ENCODE measurements at places on chromosomes 6 and 20.

GRCh38 chr6:43702171-43702533 lies 14.6 kb upstream of the MRPS18A start:
- no peak for DNase-seq

GRCh38 chr6:82264824-82265223 lies 17.3 kb upstream of the IBTK start:
- DNase-seq, result no peak

GRCh38 chr6:168666170-168666569 lies 225.2 kb downstream of the SMOC2 start:
- peak; percentile 6 for DNase-seq

GRCh38 chr20:63966944-63967322 lies 2.8 kb downstream of the ZNF512B start:
- DNase-seq, result peak; percentile 16

GRCh38 chr6:79146421-79146820 lies 68.4 kb upstream of the PHIP start:
- DNase-seq, result no peak

- DNase-seq, result no peak
Measured at GRCh38 chr6:125586074-125586473, 163.4 kb upstream of the HEY2 start.

DNA sequence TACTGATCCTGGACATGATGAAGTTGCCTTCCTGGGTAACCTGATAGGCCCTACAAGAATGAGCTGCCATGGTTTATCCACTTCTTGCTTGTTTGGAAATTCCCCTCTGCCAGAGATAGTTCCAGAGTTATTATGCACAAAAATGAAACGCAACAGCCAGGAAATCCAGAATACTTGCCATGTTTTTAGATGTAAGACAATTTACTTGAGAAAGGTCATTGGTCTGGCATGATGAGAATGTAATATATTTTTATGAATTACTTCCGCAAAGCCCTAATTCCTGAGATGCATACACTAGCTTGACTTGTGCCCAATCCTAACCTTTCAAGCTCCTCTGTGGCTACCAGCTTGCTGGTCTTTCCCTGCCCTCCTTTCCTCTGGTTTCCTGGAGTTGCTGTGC lies 27.9 kb upstream of the NT5E start:
- DNase-seq, result no peak

- DNase-seq, result no peak
Measured at GRCh38 chr6:34475238-34475682, 9.4 kb downstream of the PACSIN1 start.

DNA sequence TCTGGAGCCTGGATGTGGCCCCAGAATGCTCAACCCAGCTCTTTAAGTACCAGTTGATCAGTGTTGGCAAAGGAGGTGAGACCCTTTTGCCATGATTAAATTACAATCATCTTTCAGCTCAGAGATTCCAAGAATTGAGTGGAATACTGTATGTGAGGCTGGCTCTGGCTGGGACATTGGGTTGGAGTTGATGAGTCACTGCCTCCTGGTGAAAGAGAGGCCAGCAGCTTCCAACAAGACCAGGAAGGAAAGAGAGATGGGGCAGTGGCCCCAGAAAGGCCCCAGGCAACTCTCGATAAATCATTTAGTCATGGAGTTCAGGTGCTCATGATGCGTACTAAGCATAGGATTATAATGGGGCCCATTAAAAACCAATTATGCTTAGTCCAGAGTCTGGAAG lies 2.1 kb downstream of the TGM6 start:
- DNase-seq, result no peak

DNA sequence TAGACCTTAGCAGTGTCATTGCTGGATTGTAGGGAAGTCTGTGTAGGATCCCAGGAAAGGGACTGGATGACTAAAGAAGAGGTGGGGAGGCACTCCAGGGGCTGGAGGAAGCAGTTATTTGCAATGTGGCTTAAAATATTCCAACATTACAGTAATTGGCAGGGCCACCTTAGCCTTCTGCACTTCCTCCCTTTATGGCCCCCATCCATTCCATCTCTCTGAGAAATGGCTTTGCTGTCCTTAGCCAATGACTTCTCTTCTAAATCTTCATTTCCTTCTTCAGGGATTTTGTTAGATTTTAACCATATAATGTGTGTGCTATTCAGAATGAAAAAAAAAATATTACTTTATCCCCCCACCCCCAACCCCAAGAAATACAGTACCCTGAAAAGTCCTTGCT lies 6.4 kb downstream of the ADGRF5 start:
- DNase-seq, result no peak

DNA sequence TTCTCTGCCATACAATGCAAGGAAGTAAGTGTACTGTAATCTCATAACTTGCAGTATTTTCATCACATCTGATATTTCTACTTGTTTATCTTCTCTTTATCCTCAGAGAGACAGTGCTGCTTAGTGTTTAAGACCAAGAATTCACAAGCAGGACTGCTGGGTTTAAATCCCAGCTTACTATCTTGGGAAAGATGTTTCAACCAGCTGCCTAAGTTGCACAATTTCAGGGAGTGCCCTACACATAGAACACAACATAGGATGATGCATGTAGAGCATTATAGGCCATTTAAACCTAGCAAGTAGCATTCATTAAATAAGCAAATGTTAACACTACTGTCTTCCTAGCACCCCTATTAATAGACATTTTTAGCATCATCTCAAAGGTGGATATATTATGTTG lies 205.2 kb upstream of the CEP162 start:
- DNase-seq, result no peak

DNA sequence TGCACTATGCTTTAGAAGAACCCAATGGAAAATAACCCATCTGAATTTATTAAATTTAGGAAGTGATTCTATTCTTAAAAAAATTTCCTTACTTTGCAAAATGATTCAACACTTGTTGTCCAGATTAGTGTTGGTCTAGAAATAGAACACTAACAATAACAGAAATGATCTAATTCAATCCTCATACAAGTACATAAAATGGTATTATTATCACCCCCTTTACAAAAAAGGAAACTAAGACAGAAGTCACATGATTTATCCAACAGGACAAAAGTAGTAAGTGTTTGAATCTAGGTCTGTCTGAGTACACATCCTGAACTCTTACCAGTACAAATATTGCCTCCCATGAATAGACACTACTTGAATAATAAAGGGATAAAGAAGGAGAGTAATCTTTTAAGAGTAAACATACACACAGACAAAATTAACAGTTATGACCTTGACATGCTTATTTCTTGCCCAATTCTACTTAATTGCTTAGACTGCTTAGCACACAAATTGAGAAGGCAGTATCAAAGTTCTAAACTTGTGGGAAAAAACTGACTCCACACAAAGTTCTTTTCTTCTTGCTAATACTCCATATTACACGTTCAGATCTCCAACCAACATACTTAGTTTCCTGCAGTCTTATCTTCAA lies 195.4 kb upstream of the RUNX2 start:
- DNase-seq, result no peak

DNA sequence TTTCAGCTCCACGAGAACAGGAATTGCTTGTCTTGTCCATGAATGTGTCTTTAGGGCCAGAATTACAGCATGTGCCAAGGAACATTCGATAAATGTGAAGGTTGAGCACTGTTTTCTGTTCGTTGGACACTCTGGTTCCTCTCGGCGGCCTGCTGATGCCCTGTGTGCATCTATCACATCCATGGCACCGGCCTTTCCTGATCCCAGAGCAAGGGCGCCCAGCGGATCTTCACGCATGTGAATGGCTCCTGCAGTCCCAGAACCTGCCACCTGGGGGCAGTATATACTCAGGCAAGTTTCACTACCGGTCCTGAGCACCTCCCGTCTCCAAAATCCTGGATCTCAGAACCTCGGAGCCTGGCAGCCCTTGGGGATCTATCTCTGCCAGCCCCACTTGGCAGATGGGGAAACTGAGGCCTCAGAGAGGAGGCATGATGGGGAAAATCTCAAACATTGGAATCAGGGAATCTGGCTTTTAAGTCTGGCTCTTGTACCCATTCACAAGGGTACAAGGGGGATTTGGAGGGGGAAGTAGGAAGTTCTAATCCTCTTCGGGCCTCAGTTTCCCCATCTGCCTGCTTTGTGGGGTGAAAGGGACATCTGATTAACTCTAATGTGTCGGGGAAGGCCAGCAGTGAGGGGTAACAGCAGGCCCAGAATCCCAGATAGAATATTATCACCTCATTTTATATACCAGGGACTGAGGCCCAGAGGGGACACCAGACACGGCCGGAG lies 4.3 kb upstream of the CEBPB start:
- peak; percentile 94 for DNase-seq

- no peak for DNase-seq
Measured at GRCh38 chr6:135052939-135053338, 1.7 kb downstream of the HBS1L start.

DNA sequence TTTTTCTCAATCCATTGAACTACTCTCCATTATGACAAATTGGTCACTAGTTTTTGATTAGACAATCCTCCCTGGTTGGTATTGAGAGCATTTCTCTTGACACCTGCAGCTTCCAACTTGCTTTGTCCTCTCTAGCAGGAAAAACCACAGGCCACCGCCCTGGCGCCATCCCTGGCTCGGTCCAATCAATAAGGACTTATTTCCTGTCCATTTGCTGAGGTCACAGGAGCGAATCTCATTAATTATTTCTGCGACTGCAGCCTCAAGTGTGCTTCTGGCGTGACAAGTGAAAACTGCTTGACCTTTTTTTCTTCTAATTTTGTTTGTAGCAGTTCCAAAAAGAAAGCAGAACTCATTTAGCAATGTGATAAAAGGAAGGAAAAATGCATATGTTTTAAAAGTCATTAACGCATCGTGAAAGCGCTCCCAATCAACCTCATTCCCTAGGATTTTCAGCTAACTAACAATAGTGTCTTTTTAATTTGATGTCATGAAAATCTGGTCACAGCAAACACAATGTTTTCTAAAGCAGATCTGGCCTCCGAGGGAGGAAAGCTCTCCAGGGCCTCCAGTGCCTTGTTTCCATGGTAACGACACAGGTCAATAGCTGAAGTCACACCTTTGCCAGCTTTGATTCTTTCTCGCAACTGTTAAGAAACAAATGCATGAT lies 39.0 kb upstream of the BEND3 start:
- no peak for DNase-seq

- no peak for DNase-seq
Measured at GRCh38 chr6:97053643-97054411, 129.3 kb downstream of the KLHL32 start.

DNA sequence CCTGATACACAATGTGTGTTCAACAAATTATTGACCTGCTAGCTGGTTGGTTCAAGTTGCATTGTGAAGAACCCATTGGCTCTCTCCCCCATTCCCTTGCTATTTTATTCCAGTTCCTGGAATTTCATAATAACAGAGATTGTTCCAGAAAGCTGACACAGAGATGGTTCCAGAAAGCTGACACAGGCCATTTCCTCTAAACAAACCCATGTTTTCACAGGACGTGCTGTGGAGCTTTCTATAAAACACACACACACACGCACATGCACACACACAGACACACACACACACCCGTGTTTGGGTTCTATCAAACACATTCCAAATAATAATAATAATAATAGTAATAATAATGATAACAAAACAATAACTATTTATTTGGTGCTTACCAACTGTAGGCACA lies 259.1 kb downstream of the CLIC5 start:
- no peak for DNase-seq

- no peak for DNase-seq
Measured at GRCh38 chr6:70040766-70041165, 174.4 kb downstream of the COL19A1 start.

DNA sequence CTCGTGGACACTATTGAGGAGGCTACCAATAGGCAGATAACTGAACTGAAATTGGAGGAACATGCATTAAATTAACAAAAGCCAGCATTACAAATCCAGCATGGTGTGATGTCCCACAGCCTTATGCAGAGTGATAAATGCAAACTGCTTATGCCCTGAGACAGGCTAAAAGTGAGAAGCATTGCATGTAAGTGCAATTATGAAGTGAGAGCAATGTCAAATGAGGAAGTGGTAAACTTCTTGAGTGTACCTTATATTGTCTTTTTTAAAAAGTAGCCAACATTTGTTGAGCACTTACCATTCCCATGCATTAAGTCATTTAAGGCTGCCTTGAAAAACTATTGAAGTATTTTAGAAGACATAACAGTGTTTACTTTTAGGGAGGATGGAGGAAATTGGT lies 212.2 kb downstream of the TBC1D7 start:
- DNase-seq, result no peak

GRCh38 chr6:74734901-74735300 lies 471.0 kb downstream of the COL12A1 start:
- DNase-seq, result no peak

DNA sequence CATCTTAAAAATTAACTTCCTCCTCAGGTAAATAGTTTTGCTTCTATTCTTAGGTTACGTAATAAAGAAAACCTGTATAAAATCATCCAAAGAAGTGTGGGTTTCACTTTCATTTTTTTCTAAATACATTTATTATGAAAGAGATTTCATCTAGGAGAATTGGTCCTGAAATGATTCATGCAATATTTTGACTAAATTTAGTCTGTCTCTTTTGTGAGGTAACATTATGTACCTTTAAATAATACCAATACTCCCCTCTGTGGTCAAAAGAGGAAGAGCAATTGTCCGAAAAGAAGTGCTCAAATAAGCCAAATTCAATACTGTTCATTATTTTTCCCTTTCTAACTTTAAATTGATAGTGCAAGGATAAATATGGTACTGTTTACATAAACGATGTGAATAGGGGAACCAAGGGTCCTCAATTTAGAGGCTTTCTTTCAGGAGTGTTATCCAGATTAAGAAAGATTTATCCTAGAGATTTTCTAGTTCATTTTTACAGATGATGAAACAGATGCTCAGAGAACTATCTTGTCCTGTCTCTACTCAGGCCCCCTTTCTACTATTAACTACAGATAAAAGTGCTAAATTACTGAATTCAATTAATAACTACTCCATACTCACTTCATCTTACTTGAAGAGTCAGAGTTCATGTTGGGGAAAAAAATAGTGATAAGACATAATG lies 26.2 kb downstream of the CYP39A1 start:
- no peak for DNase-seq

GRCh38 chr6:114342826-114343781 lies at the start of gene HS3ST5:
Gene HS3ST5 (minus strand): TSS chr6:114343023. CDS start chr6:114062845, 280,178 bp downstream.
- DNase-seq, result no peak

DNA sequence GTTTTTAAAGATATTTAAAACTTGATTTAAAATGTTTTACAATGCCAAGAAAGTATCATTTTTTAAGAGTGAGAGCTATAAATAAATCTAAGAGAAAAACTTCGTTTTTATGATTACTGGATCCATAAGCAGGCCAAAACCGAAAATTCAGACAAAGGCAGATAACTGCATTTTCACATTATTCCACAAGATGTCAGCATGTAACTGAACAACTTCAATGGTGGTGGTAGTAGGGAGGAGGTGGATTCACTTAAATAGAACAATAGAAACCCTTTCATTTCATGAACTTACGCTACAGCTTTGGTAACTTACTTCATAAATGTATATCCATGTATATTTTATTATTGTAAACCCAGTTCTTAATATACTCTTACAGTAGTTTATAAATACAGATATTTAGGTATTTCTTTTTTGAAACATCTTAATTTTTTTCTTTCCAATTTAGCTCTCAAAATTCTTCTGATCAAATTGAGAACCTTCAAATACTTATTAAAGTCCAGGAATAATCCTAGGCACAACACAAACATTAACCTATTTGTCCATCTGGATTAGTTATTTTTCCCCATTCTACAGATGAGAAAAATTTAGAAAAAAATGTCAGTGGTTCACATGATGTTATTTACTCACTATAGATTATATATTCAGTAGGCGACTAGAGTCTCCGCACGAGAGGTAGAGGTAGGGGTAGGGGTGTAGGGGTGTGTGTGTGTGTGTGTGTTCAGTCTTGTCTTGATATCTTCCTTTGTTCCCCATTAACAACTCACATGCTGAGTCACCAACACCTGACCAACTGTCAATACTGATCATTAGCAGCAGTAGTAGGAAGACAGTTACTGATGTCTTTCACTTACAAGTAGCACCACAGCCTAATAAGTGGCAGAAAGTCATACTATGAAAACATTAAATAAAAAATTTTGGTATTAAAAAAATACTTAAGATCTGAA lies 111.5 kb downstream of the ARHGAP18 start:
- DNase-seq, result no peak
